Fibroblast of skin of right quadriceps (primary cell): ENCODE measurements at places on chromosomes 6 and 20.

DNA sequence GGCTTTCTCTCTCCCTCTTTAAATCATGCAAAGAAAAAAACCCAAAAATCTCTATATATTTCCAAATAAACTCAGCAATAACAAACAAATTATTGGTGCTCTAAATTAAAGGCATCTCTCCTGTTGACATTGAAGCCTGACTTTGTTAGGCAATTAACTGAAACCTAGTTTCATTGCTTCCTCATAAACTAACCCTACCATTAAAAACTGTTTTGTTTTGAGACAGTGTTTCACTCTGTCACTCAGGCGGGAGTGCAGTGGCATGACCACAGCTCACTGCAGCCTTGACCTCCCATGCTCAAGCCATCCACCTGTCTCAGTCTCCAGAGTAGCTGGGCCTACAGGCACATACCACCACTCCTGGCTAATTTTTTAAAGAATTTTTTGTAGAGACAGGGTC, 34.9 kb downstream of the PIGU start:
- DNase-seq, result no peak

DNA sequence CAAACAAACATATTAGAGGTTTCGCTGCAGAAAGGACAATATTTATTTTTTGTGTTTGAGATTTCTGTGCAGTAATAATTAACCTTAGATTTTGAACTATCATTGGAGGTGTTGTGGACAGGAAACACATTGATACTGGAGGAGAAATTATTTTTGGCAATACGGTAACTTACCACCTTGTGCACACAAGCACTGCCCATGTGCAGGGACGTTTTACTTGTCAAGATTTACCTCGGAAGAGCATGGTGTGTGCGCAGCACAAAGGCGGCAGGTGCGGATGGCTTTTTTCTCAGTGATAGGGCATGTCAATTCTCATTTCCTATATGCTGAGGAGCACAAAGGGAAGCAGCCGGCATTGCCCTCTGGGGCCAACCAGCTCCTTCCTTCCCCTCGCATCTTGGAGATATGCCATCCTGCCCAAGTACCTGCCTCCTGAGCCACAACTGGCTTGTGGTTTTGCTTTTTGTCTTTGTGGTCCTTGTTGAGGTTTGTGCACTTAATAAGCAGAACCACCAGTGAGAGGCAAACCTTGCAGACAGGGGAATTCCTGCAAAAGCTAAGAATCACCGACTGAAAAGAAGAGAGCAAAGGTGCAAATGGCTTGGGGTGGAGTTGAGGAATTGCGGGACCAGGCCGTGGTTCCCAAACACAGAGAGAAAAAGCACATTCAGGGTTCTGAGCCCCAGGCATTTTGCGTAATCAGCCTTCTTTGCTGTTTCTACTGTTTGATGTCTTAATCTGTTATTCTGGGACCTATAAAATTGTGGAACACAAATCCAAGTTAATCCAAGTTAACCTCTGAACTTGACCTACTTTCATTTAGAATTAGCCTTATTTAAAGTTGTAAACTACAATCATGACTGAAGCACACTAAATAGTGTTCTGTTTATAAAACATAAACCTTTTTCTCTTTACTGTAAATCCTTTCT, 21.9 kb downstream of the SAMD5 start:
- DNase-seq, result no peak

DNA sequence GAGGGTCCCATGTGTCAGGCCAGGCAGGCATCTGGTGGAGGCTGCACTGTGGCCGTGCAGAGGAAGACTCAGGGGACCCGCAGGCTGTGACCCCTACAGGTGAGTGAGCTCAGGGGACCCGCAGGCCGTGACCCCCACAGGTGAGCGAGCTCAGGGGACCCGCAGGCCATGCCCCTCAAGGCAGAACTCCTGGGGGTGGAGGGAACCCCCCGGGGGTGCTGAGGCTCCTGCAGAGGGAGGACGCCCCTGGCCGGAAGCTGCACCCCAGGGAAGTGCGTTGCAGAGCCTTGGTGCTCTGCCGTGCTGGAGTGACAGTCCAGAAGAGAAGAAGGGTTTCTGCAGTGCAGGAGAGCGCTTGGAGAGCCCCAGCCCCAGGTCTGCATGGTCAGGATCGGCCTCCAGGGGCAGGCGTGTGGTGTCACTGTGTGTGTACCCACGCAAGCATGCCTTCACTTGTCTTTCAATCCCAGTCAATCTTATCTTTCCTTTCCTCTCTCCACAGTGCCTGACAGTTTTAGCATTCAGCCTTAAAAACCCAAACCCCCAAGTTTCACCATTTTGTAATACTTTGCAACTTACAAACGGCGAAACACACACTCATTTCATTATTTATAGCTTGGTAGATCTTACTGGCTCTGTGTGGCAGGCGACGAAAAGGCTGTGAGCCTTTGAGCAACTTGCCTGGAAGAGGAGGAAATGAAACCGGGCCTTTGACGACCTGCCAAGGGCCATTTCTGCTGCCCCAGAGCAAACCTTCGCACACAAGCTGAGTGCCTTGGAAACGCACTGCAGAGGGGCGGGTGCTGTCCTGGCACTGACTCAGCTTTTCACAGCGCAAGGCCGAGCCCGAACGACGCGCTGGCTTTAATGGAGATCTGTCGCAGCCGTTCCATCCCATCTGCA, 101.4 kb upstream of the AGPAT4 start:
- DNase-seq, result peak; percentile 49

DNA sequence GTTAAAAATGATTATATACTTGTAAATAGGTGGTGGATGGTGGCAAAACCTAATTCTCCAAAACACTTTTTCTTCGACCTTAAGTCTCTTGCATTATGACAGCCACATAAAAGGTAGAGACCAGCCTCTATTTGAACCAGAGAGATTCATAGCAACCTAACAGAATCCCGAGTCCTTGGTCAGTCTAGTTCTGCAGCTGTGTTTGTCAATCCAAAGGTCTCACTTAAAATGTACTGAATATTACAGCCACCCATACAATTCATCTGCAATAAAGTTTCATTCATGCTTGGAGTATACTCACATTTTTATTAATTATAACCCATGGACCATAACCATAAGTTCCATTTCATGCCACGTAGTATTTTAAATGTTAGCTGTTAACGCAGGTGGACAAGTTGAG, 87.2 kb downstream of the EPM2A start:
- DNase-seq, result no peak

- no peak for DNase-seq
Observed at GRCh38 chr20:19129306-19129705, 83.1 kb upstream of the SLC24A3 start.
